ENCODE measurements at places on chromosomes 7 and 10.

DNA sequence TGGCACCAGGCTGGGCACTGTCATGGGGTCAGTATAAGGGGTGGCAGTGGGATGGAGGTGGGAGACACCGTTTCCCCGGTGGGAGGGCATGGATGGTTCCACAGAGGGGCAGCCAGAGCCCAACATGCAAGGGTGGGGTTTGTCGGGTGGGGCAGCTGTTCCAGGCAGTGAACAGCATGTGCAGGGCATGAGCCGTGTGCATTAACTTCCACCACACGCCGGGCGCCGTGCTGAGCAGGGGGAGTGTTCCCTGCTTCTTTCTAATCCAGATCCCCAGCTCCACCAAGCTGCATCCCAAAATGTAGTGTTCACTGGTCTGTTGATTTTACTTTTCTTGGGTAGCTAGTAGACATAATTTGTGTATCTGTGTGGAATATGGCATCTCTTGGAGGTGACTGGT lies 29.3 kb downstream of the ADRA2A start:
- no peak for DNase-seq

- no peak for DNase-seq
Measured at GRCh38 chr7:139596626-139597025, 73.1 kb downstream of the CLEC2L start.

DNA sequence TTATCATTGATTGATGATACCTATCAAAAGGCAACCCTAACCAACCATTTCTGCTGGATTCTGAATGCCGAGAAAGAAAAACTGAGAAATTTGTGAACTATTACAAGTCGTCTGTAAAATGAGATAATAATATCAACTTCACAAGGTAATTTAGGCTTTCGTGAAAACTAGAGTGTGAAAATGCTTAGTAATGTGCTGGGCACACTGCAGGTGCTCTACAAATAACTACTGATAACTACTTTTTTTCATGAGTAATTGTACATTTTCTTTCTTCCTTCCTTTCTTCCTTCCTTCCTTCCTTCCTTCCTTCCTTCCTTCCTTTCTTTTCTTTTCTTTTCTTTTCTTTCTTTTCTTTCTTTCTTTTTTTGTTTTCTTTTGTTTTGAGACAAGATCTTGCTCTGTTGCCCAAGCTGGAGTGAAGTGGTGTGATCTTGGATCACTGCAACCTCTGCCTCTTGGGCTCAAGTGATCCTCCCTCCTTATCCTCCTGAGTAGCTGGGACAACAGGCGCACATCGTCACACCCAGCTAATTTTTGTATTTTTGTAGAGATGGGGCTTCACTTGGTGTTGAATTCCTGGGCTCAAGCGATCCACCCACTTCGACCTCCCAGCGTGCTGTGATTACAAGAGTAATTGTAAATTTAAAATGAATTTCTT lies 42.9 kb downstream of the BMPR1A start:
- no peak for DNase-seq

GRCh38 chr7:114048386-114049235 lies 129.8 kb upstream of the PPP1R3A start:
- DNase-seq = no peak

DNA sequence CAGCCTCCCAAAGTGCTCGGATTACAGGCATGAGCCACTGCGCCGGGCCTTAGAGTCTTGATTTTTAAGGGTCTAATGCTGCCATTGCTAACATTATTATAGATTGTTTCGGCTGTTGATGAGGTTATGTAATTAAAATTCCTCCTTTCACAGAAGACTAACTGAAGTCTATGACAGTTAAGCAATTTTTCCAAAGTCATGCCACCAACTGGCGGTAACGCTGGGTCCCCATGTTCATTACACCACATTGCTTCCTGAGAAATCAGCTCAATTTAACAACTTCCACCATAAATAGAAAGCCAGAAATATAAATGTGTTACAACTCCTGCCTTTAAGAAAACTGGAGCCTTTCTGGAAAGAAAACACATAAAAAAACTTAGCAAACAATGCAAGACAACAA lies 3.5 kb downstream of the ERLIN1 start:
- no peak for DNase-seq

DNA sequence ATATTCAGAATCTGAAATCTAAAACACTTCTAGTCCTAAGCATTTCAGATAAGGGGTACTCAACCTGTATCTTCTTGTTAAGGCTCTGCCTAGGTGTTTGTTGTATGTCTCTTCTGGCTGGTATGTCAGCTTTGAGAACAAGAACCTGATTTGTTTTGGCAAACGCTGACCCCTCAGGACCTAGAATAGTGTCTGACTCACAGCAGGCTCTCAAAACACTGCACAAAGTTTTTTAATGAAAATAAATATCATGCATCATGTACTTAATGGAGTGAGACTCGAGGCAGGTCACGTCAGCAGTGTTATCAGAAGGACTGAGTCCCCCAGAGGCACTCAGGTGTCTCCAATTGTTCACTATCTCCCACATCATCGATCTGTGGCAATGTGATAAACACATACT lies 99.1 kb downstream of the GLI3 start:
- DNase-seq = no peak

Measured in left renal cortex interstitium (tissue), 4 donors.